Right cardiac atrium (tissue), 5 donors: ENCODE measurements at places on chromosomes 13 and 19. TPM values are rescaled to one million over a fixed set of nuclear protein-coding genes. Genes with fewer than 3 reads are reported as not detected.

DNA sequence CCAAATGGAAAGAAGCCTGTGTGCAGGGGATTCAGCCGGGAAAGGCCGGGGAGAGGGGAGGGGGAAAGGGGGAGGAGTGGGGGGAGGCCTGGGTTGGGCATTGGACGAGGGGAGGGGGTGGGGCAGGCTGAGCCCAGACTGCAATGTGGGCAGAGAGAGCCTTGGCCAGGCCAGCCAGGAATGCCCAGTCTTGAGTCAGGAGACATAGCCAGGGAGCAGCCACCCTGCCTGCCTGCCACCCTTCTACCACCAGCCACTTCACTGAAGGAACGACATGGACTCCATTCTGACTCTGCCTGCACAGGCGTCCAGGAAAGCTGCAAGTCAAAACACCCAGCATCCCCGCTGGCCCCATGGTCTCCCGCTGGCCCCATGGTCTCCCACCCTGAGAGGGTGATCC, 498 bp downstream of the PROZ start:
- no peak for DNase-seq

Gene MRPS12
- 80.5 TPM for polyA plus RNA-seq

DNA sequence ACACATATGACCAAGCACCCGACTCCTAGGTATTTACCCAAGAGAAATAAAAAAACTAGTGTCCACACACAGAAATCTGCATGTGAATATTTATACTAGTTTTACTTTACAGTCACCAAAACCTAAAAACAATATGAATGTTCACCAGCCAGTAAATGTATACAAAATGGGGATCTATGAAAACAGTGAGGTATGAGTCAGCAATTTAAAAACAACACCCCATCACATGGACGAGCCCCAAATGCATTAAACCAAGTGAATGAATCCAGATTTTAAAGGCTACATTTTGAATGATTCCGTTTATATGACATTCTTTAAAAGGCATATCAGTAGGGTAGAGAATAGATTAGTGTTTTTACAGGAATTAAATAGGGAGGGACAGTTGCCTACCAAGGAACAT, 22.1 kb downstream of the SIGLEC7 start:
- DNase-seq: no peak

DNA sequence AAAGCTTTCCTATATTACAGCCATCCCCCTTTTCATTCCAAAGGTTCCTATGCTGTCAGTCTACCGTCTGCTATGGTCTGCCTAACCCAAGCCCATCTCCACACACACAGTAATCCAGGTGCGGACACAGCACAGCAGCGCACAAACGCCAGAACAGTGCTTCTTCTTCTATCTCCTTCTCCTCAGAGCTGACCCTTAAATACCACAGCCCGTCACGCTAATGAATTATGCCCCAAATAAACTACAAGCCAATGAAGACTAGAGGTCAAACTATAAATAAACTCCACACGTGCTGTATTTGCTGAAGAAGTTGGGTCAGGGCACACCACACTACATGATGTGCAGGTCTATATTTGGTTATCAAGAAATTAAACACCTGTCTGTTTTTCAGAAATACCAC, 71.8 kb downstream of the TBC1D4 start:
- peak; percentile 41 for DNase-seq

DNA sequence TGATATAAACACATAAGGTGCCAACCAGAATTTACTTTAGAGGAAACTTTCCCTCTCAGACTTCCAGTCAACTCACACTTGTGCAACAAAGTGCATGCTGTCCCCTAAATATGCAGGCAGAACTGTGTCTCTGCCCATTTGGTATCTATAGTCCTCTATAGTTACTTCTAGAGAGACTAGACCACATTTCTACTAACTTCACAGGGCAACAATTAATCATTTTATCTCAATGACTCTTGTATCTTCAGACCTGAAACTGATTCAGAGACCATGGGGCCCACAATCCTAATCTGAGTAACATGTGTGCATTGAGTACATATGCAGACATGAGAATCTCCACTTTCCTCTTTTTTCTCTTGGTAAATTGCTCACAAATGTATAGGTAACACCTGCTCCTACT, 158.1 kb downstream of the ZNF486 start:
- DNase-seq: no peak

GRCh38 chr13:92842145-92842544, 384.5 kb upstream of the GPC6 start:
- DNase-seq: no peak

DNA sequence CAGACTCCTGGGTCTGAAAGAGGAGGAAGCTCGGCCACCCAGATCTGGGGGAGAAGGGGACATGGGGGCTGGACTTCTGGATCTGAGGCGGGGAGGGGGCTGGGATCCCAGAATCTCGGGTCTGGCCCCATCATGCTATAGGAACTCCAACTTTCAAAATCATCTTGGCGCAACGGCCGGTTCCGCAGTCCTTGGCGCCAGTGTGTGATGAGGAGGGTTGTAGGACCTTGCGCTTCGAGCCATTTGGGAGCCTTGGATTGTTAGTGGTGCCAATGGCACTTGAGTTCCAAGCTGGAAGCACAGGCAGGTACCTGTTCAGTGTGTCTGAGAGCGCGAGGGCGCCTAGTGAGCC, 324 bp downstream of the RUVBL2 start:
- no peak for DNase-seq

Gene RLN3
- polyA plus RNA-seq: not detected

- DNase-seq: no peak
Measured at GRCh38 chr13:110135977-110136597, 170.9 kb downstream of the COL4A1 start.

DNA sequence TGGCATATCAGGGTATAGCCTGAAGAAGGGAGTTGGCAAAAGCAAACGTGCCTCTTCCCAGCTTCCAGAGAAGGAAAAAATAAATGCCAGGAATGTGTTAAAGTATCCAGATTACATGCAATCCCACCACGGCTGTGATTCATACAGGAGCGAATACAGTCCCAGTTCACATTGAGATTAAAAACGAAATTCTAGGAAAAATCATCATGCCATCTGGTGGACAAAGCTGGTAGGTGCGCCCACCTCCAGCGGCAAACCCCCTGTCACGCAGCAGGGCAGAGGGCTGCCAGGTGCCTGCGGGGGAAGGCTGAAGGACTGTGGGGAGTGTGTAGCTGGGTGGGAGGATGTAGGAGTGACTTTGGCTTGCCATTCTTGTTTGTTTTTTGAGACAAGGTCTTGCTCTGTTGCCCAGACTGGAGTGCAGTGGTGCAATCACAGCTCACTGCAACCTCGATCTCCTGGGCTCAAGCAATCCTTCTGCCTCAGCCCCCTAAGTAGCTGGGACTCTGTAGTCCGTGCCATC, 6.4 kb upstream of the DMWD start:
- peak; percentile 75 for DNase-seq

DNA sequence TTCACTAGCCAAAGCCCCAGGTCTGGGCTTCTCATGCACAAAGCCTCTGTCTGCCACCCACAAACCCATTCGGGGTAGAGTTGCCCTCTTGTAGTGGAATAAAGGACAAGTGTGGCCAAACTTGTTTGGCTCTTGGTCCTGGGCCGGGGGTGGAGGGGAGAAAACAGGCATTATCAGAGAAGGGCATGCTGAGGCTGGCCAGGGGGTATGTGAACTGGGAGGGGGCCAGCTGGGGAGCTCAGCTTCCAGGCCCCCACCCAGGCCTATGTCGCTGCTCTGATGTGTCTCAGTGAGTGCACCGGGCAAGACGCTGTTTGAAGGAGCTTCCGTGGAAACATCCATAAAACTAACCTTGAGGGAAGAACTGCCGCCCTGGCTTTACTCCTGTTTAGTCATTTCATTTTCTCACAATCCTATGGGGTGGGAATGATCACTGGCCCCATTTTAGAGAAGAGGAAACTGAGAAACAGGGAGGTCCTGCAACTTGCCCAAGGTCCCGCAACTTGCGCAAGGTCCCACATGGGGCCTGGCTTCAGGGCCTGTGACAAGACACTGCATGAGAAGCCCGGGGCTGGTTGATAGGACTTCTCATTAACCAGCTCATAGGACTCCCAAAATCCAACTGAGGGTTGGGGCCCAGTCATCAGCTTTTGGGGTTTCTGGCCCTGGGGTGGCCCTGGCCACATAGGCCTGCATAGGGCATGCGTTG, 30.8 kb downstream of the CCNE1 start:
- no peak for DNase-seq

Gene CGB8
- polyA plus RNA-seq: not detected

DNA sequence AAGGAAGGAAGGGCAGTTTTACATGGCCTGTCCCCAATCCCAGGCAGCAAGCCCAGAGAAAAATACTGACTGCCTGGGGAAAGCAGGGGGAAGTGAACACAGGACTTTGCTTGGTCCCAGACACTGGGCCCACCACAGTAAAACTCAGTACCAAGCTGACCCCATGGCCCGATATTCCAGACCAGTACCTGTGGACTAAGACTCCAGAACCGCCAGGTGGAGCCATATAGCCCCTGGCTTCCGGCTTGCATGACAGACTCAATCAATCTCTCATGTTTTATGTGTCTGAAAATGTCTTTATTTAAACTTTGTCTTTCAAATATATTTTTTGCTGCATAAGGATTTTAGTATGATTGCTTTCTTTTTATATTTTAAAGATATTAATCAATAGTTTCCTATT, 767.9 kb upstream of the SLITRK6 start:
- no peak for DNase-seq

GRCh38 chr19:751501-752341, 809 bp downstream of the MISP start:
- DNase-seq: no peak

DNA sequence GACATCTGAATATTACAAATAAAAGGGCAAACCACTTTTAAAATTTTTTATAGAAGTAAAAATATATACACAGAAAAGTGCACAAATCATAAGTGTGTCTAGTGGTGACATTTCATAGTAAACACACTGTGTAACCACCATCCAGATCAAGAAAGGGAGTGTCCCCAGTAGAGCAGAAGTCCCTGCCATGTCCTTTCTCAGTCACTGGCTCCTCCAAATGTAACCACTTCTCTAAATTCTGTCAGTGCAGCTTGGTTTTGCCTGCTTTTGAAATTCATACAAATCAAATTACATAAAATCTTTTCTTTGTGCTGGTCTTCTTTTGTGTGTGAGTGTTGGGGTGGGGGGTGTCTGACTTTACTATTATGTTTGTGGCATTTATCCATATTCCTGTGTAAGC, 116.5 kb downstream of the RBM26 start:
- DNase-seq: no peak

GRCh38 chr13:95060014-95060519, 241.2 kb downstream of the ABCC4 start:
- no peak for DNase-seq

Gene GPR12
- not detected for polyA plus RNA-seq

Gene KCNRG
- polyA plus RNA-seq: 0.27 TPM

- no peak for DNase-seq
Measured at GRCh38 chr19:35816262-35816661, 3.6 kb upstream of the PRODH2 start.

Gene MYO1F
- 9.3 TPM for polyA plus RNA-seq

GRCh38 chr19:18417250-18418028, 1.8 kb upstream of the SSBP4 start:
- peak; percentile 97 for DNase-seq

GRCh38 chr19:30672926-30673325, 300.7 kb downstream of the ZNF536 start:
- DNase-seq: no peak

- no peak for DNase-seq
Measured at GRCh38 chr19:33580026-33580644, 41.6 kb upstream of the CHST8 start.
